ENCODE measurements at places on chromosomes 16 and 17.

DNA sequence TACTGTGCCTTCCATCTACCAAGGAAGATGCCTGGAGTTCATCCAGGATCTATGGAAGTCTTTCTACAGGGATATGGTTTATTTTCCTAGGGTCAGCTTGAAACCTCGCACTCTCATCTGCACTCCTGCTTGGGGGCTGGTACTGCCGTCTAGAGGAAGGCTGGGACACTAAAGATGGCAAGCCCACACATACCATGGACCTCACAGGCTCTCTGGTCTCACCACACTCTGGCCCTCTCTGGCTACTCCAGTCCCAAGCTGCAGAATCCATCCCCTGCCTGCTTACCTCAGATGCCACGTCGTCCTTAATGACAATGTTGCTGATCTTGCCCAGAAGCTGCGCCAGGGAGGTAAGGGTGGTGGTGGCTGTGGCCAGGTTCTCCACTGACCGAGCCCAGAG is 2.1 kb upstream of the UNC119 start:
- DNase-seq = no peak

DNA sequence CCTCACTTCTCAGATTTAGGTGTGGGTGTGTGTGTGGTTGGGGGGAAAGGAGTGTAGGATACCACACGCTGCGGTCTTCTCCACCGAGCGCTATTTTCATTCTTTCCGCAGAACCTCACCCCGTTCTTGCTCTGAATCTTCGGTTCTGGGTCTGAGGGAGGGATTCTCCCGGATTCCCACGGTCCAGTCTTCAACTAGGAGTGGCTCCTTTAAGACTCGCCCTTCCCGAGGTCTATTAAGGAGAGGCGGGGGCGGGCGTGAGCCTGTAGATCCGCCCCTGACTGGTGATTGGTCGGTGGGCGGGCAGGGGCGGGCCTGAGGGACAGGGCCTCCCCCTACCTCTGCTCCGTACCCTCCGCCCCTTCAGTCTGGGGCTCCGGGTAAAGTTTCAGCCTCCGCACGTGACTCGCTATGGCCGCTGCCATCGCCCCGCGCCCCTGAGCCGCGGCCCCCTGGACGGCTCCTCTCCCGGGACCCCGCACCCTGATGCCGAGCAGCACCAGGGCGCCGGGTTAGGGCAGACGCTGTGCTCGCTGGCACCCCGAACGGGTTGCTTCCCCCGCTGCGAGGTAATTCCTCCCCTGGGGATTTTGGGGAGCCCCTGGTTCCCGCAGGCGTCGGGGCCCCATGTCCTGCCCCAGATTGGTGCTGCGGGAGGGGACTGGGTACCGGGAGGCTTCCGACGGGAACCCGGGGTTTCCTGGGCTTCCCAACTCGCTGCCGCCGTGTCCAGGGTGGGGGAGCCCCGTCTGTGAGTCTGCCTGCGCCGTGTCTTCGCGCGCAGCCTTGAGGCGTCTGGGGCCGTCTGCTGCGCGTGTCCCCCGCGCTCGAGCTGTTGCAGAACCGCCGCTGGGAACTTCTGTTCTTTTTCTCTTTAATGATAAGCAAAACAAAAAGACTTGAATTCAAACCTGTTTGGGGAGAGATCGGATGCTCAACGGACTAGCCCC is 9.2 kb downstream of the RARA start:
- peak; percentile 88 for DNase-seq

GRCh38 chr16:29975811-29976511 is 2.3 kb downstream of the TAOK2 start:
- DNase-seq = no peak

DNA sequence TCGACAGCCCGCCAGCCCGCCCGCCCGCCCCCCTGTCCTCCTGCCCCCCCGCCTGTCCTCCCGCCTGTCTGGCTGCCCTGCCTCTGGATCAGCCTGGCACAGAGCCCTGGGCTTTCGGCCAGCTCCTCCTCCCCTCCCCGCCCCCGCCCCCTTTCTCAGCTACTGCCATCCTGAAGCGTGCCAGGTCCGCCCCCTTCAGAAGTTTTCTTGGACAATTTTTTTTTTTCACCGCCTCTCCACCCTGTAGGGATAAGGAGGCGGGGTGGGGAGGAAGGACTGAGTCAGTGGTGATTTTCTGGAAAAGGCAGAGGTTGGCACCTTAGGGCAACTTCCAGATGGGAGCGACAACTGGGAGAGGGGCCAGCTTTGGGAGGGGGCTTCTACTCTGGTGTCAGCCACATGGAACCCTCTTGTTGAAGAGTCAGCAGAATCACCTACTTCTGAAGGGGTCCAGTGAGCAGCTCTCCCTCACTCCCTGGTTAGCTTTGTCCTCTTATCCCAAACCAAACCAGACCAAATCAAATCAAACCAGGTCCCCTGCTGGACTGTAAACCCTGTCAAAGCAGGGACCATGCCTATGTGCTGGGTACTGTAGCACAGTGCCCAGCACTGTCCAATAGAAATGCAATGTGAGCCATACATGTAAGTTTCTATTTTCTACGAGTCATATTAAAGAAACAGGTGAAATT is 19.7 kb downstream of the IGF2BP1 start:
- DNase-seq = no peak

DNA sequence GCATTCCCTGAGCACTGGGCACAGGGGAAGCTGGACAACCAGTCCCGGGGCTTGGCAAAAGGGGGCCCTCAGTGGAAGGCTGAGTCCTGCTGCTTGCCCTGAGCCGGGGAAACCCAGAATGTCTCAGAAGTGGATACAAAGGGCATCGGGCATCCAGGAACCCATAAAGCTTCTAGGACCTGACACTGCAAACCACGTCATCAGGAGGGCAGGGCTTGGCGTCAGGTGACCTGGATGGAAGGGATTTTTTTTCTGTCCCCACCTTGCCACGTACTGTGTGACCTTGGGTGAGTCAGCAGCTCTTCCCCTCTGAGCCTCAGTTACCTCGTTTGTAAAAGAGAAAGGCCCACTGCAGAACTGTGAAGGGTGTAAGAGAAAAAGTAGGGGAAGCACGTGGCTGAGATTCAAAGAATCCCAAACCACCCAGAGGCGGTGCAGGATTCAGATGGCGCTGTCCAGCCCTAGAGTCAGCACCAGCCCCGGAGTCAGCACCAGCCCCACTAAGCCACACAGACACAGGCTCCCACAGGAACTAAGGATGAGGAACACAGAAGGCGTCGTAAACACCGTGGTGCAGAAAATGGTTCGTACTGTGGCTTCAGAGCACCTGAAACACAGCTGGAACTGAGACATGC is 53.7 kb downstream of the C16orf95 start:
- no peak for DNase-seq
